ENCODE measurements at places on chromosomes 13 and 19.

DNA sequence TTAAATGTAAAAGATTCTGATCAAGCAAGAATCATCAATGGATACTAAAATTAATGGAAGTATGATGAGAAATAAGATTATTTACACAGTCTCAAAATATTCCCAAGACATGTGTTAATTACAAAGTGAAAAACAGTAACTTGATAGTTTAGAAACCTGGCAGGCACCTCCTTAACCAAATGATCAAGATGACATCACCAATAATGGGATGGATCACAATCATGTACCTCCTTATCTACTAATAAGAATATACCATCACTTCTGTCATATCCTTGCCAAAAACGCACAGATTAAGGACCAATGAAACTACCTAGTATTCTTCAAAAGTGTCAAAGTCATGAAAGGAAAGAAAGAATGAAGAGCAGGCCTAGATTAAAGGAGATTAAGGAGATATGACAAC, 30.0 kb downstream of the TSC22D1 start:
- no peak for DNase-seq

GRCh38 chr19:33293255-33294057, 8.9 kb downstream of the CEBPA start:
- peak; percentile 71 for DNase-seq

DNA sequence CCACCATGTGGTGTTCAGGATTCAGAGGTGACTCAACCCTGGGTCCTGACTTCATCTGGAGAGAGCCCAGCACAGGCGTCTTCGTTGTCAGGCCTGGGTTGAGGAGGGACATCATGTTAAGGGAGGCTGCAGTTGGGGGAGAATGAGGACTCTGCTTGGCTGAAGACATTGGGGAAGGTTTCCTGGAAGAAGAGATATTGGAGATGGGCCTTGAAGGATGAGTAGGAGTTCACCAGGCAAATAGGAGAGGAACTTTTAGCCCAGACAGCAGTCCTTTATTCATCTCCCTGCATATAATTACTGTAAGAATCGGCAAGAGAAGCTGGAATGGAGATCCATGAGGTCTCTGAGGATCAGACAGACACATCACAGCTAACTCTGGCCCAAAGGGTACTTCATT, 38.9 kb downstream of the VAV1 start:
- no peak for DNase-seq

DNA sequence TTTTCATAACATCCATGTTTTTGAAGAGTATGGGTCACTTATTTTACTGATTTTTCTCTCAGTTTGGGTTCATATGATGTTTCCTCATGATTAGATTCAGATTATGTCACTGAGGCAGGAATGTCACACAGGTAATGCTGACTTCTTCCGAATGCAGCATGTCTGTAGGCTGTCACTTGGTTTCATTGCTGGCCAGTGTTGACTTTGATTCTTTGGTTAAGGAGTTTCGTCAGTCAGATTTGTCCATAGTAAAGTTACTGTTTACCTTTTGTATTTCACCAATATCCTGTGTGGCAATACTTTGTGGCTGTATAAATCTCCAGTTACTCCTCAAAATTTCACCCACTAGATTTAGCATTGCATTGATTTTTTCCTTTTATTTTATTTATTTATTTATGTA, 105.6 kb downstream of the MRPL57 start:
- DNase-seq = no peak

DNA sequence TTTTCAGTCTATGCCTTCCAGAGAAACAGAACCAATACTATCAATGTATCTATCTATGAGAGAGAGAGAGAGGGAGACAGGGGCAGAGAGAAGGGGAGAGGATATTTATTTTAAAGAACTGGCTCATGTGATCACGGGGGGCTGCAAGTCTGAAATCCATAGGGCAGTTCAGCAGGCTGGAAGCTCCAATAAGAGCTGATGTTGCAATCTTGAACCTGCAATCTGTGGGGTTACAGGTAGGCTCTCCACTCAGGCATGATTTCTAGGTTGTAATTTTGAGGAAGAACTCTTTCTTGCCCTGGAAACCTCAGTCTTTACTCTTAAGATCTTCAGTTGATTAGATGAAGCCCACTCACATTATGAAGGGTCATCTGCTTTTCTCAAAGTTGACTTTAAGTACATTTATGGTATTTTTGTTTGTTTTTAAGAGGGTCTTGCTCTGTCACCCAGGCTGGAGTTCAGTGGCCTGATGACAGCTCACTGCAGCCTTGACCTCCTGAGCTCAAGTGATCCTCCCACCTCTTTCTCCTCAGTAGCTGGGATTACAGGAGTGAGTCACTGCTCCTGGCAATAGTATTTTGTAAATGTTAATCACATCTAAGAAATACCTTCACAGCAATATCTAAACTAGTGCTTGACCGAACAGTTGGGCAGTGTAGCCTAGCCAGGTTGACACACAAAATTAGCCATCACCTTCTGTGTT, 376.4 kb downstream of the FGF9 start:
- no peak for DNase-seq
